Mammary epithelial cell (primary cell): ENCODE measurements at places on chromosomes 11 and 22. TPM values are rescaled to one million over a fixed set of nuclear protein-coding genes. Genes with fewer than 3 reads are reported as not detected.

Gene ARHGAP20
- not detected for polyA plus RNA-seq

Gene CELSR1
- polyA plus RNA-seq = 33.4 TPM

Gene TNNT3
- not detected for polyA plus RNA-seq

Gene CTNND1
- 119 TPM for polyA plus RNA-seq

Gene TUBA8
- polyA plus RNA-seq = 0.65 TPM

Gene OMP
- not detected for polyA plus RNA-seq
